ENCODE measurements at places on chromosomes 7 and 10. TPM values are rescaled to one million over a fixed set of nuclear protein-coding genes. Genes with fewer than 3 reads are reported as not detected.

- no peaks in the 10 kb centered on the region for H3K27me3 ChIP-seq
- H3K27ac ChIP-seq = no peak overlapping the region
- no peaks in the 10 kb centered on the region for H3K36me3 ChIP-seq
- no peaks in the 10 kb centered on the region for H3K4me1 ChIP-seq
Observed at GRCh38 chr10:48625826-48626134, 20.9 kb upstream of the ARHGAP22 start.

DNA sequence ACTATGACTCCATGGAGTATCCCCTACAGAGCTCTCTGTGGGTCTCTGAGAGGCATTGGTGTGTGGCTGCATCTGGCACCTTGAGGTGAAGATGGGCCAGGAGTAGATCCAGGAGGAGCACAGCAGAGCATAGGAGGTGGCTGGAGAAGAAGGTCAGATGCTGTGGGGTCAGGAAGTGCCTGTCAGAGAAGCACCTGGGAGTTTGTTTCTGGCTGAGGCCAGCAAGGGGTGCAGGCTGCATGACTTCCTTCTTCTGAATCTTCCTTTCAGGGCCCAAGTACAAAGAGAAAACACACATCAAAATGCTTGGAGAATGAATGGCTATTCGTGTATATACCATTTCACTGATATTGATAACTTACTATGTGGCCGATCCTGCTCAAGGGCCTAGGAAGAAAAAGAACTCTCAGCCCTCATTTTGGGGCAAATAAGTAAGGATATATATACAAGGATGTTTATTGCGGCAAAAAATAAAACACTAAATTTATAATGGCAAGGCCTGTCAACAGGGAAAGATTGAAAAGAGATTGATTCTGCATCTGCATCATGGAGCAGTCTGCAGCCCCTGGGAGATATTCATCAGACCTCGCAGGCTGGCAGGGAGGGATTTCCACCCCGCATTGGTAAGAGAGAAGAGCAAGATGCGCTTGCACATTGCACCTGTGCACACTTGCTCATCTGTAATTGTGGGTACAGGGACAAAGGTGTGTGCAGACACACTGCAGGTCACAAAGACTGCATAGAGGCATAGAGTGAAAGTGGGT, 39.2 kb downstream of the PTPRE start:
- H3K4me1 ChIP-seq = peaks cover 60% of the 10 kb centered on the region
- peaks cover 14% of the 10 kb centered on the region for H3K27me3 ChIP-seq
- no peak overlapping the region for H3K4me3 ChIP-seq

NEUROD6 gene
- total RNA-seq = not detected

- H3K4me1 ChIP-seq = no peaks in the 10 kb centered on the region
- peak overlapping the region; percentile 61 for H3K27ac ChIP-seq
- no peaks in the 10 kb centered on the region for H3K36me3 ChIP-seq
- H3K27me3 ChIP-seq = peaks cover 6% of the 10 kb centered on the region
- H3K4me3 ChIP-seq = no peak overlapping the region
Observed at GRCh38 chr10:133204226-133205015, 25.6 kb upstream of the UTF1 start.

GRCh38 chr10:123301077-123301857, 147.1 kb downstream of the BUB3 start:
- no peak overlapping the region for H3K4me3 ChIP-seq
- no peaks in the 10 kb centered on the region for H3K36me3 ChIP-seq
- peaks cover 2% of the 10 kb centered on the region for H3K4me1 ChIP-seq
- DNase-seq = peak; percentile 30
- peaks cover 2% of the 10 kb centered on the region for H3K27me3 ChIP-seq

- peaks cover 10% of the 10 kb centered on the region for H3K36me3 ChIP-seq
- H3K27me3 ChIP-seq = no peaks in the 10 kb centered on the region
- H3K27ac ChIP-seq = no peak overlapping the region
- no peak overlapping the region for H3K4me3 ChIP-seq
- peaks cover 3% of the 10 kb centered on the region for H3K4me1 ChIP-seq
Observed at GRCh38 chr10:101958691-101959090, 97.3 kb downstream of the ARMH3 start.

FGFBP3 gene
- total RNA-seq = 3.1 TPM

Data from endothelial cell (in vitro differentiated cells).